Activated CD4-positive, alpha-beta memory T cell treated with anti-CD3 and anti-CD28 coated beads, Interleukin-2, amount 10 ng/mL, durations not matched to agents 7 days and 5 days (primary cell): ENCODE measurements at places on chromosomes 6 and 20.
A peak's percentile ranks its signal among the peaks of the same experiment; 100 is the strongest.

DNA sequence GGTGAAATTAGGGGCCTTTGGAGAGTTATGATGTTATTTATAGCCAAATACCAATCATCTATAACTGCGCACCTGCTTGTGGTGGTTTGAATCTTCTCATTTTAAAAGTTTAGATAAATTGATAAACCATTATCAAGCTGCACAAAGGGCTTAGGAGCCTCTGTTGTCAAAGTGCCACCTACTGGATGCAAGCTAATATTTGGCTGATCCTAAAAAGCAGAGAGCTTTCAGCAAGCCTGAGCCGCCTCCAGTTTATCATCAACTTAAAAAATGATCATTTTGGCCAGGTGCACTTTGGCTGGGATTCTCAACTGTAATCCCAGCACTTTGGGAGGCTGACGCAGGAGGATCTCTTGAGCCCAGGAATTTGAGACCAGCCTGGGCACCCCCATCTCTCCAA lies 58.5 kb upstream of the ATXN1 start:
- no peak overlapping the region for H3K27ac ChIP-seq
- no peak overlapping the region for H3K4me3 ChIP-seq
- no peak for DNase-seq
- H3K27me3 ChIP-seq: peaks cover 26% of the 10 kb centered on the region
- no peaks in the 10 kb centered on the region for H3K4me1 ChIP-seq

- no peak overlapping the region for H3K4me3 ChIP-seq
- H3K4me1 ChIP-seq: peaks cover 8% of the 10 kb centered on the region
Observed at GRCh38 chr6:131946404-131946991, 4.7 kb downstream of the CCN2 start.

DNA sequence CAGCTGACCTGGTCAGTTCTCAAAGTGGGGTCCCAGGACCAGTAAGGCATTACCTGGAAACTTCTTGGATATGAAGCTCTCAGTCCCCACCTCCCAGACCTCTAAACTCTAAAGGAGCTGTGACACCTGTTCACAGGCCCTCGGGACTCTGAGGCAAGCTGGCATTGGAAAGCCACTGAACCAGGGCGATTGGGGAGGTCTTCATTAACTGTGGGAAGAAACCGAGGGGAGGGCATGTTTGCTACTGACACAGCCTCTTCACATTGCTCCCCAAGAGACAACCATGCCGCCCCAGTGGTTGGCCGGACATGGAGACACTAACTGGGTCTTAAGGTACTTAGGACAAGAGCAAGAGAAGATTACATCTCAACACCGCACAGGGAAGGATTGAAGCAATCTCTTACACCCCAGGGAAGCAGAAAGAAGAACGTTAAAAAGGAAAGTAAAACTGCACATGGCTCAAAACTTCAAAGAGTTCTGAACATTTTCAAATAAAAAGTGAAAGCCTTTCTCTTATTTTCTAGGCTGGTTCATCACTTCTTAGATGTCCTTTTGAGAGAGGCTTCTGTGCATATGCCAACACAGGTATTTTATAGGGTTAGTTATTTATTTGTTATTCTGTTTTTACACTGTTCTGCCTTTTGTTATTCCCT lies 210.0 kb upstream of the CST7 start:
- no peaks in the 10 kb centered on the region for H3K27me3 ChIP-seq
- no peaks in the 10 kb centered on the region for H3K36me3 ChIP-seq
- no peak overlapping the region for H3K27ac ChIP-seq
- no peak overlapping the region for H3K4me3 ChIP-seq
- no peak for DNase-seq
- H3K4me1 ChIP-seq: peaks cover 13% of the 10 kb centered on the region

DNA sequence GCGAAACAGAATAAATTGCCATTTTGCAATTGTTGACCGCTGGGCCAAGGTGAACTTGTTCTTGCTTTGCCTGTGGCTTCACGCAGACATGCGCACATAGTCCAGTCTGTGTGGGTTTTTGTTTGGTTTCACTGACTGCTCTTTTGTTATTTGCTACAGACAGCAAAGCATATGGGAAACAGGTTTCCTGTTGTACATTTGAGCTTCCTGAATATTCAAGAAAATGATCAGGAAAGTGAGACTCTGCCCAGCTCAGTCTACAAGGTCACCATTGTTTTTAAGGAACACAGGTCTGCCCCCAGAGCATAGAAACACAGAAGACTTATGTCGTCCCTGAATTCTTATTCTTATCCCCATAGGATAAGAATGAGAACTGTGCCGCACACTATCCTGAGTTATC lies 55.6 kb downstream of the SASH1 start:
- no peaks in the 10 kb centered on the region for H3K36me3 ChIP-seq
- H3K4me3 ChIP-seq: no peak overlapping the region
- peaks cover 10% of the 10 kb centered on the region for H3K27me3 ChIP-seq
- no peaks in the 10 kb centered on the region for H3K4me1 ChIP-seq

- no peak overlapping the region for H3K4me3 ChIP-seq
- H3K36me3 ChIP-seq: no peaks in the 10 kb centered on the region
- no peaks in the 10 kb centered on the region for H3K27me3 ChIP-seq
- peaks cover 7% of the 10 kb centered on the region for H3K4me1 ChIP-seq
- DNase-seq: no peak
Observed at GRCh38 chr6:109052018-109052651, 42.5 kb downstream of the SESN1 start.

DNA sequence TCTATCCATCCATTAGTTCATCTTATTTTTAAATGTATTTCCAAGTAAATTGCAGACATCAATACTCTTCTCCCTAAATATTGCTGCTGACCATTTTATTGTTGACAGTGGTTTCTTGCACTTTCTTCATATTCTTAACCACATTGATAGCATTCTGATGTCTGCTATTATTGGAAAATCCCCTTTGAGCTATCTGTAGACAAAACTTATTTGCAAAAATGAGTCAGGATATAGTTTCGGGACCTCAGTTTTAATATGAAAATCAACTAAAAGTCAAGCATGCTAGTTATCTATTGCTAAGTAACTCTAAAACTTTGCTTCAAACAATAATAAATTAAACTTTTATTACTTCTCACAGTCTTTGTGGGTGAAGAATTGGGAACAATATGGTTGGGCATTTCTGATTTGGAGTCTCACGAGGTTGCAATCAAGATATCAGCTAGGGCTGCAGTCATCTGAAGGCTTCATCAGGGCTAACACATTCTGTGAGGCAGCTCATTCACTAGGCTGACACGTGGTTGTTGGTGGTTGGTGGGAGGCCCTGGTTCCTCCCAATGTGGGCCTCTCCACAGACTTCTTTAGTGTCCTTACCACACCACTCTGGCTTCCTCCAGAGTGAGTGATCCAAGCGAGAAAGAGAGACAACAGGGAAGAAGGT lies 32.7 kb downstream of the CD109 start:
- H3K36me3 ChIP-seq: peaks cover 8% of the 10 kb centered on the region
- DNase-seq: peak; percentile 36
- peaks cover 21% of the 10 kb centered on the region for H3K4me1 ChIP-seq
- H3K4me3 ChIP-seq: no peak overlapping the region
- peak overlapping the region; percentile 27 for H3K27ac ChIP-seq

DNA sequence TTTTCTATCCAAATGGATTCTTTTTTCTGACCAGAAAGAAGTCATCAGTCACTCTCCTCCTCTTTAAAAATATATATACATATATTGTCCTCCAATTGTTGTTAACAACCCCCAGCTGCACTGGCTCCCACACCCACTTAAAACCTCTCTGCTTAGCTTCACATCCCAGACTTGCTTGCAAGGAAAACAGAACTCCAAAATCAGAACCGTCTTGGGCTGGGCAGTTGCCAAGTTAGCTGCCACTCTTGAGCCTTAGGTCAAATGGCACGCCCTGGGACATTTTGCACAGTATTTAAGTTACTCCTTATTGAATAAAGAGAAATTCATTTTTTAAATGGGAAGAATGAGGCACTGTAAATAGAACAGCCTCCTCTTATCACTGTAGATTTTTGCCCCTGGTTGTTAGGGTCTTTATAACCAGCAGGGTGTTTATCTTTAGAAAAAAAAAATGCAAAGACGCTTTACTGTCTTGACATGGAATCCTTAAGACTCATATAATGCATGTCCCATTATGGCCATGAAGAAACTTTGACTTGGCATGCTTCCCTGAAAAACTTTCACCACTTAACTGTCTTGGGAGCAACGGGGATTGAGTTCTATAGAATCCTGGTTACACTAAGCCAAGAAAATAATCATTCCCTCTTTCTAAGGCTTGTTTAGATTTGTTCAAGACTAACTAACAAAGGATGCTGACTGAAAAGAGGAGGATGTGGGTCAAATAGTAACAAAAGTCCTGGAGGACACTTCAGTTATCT lies 204.5 kb downstream of the ISM1 start:
- no peak for DNase-seq
- peaks cover 7% of the 10 kb centered on the region for H3K4me1 ChIP-seq
- no peaks in the 10 kb centered on the region for H3K27me3 ChIP-seq
- peaks cover 3% of the 10 kb centered on the region for H3K36me3 ChIP-seq
- H3K4me3 ChIP-seq: no peak overlapping the region

DNA sequence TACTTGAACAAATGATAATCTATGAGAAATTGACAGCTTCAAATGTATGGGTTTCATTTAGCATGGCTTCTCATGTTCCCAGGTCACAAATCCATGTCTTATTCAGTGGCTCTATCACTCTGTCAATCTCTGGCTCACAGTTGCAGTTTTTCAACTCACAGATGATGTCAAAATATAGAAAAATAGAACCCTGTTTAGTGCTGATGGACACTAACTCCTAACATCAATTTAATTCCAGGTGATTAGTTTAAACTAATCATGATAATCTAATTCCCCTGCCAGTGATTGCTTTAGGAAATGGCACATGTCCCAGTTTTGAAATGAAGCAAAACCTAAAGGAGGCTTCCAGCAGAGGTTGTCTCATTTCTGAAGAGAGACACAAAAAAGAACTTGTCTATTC lies 13.0 kb downstream of the KHDC1 start:
- no peak overlapping the region for H3K4me3 ChIP-seq
- no peak for DNase-seq
- H3K4me1 ChIP-seq: no peaks in the 10 kb centered on the region
- H3K27ac ChIP-seq: no peak overlapping the region

- DNase-seq: no peak
- no peak overlapping the region for H3K27ac ChIP-seq
- no peaks in the 10 kb centered on the region for H3K4me1 ChIP-seq
Observed at GRCh38 chr6:111633822-111634221, 28.1 kb upstream of the TRAF3IP2 start.

- peaks cover 6% of the 10 kb centered on the region for H3K27me3 ChIP-seq
- no peaks in the 10 kb centered on the region for H3K36me3 ChIP-seq
- DNase-seq: no peak
- H3K4me3 ChIP-seq: no peak overlapping the region
- H3K4me1 ChIP-seq: no peaks in the 10 kb centered on the region
Observed at GRCh38 chr6:39553029-39553428, 172.2 kb downstream of the KIF6 start.

- no peak overlapping the region for H3K27ac ChIP-seq
- H3K4me3 ChIP-seq: peak overlapping the region; percentile 48
- no peak for DNase-seq
Observed at GRCh38 chr6:63637865-63638445, 2.4 kb downstream of the PHF3 start.

- peak overlapping the region; percentile 62 for H3K4me3 ChIP-seq
- peaks cover 33% of the 10 kb centered on the region for H3K4me1 ChIP-seq
- DNase-seq: no peak
- no peak overlapping the region for H3K27ac ChIP-seq
- H3K27me3 ChIP-seq: peaks cover 71% of the 10 kb centered on the region
Observed at GRCh38 chr6:170288852-170289179, 2.1 kb downstream of the DLL1 start.

DNA sequence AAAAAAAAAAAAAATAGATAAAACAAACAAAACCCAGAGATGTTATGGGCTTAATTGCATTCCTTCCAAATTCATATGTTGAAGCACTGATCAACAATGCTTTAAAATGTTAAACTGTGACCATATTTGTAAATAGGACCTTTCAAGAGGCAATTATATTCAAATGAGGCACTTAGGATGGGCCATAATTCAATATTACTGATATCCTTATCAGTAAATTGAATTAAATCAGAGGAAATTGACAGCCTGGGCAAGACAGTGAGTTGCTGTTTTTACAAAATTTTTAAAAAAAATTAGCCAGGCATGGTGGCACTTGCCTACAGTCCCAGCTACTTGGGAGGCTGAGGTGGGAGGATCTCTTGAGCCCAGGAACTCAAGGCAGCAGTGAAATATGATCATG lies 364.1 kb downstream of the GJA1 start:
- H3K4me1 ChIP-seq: no peaks in the 10 kb centered on the region
- no peak overlapping the region for H3K27ac ChIP-seq
- DNase-seq: no peak

DNA sequence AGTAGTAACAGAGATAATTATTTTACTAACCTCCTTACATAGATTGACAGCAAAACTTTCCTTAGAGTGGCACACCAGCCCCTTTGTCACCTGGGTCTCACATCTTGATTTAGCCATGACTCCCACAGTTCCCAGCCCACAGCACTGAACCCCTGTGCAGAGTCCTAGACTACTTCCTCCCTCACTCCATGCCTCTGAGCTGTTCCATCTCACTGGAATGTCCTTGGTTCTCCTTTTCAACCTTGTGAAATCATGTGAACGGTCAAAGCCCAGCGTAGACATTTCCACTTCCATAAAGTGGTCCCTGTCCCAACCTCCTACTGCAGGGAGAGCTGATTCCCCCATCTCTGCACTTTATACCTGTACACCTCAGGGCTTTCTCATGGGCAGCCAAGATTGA lies 19.7 kb downstream of the CGA start:
- no peak overlapping the region for H3K4me3 ChIP-seq
- DNase-seq: no peak
- H3K36me3 ChIP-seq: no peaks in the 10 kb centered on the region
- H3K27ac ChIP-seq: no peak overlapping the region

GRCh38 chr6:11586536-11586935 lies 49.0 kb downstream of the TMEM170B start:
- no peaks in the 10 kb centered on the region for H3K36me3 ChIP-seq
- no peak overlapping the region for H3K4me3 ChIP-seq
- no peaks in the 10 kb centered on the region for H3K4me1 ChIP-seq
- no peak overlapping the region for H3K27ac ChIP-seq

DNA sequence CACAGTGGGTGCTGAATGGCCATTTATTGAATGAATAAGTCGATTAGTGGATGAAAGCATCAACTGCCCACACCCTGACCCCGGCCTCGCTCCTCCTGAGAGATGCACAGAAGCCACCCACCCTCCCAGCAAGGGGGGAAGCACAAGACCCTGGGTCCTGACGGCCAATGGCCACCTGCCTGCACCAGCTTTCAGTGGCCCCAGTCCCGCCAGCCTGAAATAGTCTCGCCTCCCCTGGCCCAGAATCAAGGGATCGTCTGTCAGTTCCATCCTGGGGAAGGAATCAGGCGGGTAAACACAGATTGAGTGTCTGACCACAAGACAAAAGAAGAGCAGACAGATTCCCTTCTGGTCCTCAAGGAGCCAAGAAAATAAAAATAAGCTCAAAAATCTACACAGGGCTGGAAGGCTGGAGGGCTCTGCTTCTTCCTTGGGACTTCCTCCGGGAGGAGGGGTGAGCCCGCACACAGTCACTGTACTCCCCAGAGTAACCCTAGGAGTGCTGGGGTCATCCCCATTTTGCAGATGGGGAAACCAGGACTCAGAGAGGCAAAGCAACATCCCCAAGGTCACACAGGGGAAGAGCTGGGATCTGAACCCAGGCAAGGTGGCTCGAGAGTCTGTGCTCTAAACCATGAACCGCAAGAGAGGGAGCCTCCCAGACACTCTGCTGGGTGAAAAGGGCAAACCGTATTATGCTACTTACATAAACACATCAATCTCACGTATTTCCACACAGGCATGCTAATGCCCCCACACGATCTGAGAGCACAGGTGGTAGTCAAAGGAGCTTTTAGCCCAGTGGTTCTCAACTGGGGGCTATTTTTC lies 7.8 kb downstream of the PREX1 start:
- no peaks in the 10 kb centered on the region for H3K27me3 ChIP-seq
- H3K27ac ChIP-seq: peak overlapping the region; percentile 97
- H3K36me3 ChIP-seq: peaks cover 88% of the 10 kb centered on the region
- H3K4me1 ChIP-seq: peaks cover under 1% of the 10 kb centered on the region
- DNase-seq: no peak
- H3K4me3 ChIP-seq: peak overlapping the region; percentile 98
